ENCODE measurements at places on chromosomes 11 and 22. TPM values are rescaled to one million over a fixed set of nuclear protein-coding genes. Genes with fewer than 3 reads are reported as not detected.

KCNA4 gene
- 4.6 TPM for total RNA-seq

CDK2AP2 gene
- total RNA-seq = 17.6 TPM

TMEM123 gene
- total RNA-seq = 144 TPM

FBXO7 gene
- 82.8 TPM for total RNA-seq

OR51E2 gene
- total RNA-seq = 0.11 TPM

GRCh38 chr22:38930512-38930911 is 26.9 kb upstream of the APOBEC3A start:
- DNase-seq = no peak

DNA sequence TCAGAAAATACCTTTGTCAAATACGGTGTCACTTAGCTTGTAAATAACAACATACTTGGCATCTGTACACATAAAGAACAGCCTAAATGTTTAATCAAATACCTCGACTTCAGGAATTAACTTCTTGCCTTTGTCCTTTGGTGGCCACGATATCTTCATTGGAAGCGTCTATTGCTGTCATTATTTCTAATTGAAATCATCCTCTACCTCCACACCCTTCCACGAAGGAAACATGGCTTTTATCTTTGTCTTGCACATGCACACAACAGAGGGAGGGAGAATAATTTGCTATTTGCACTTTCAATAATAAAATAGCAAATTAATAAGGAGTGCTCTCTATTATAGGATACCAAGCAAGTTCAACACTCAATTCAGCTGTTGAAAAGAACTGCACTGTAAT is 25.8 kb upstream of the SOX6 start:
- DNase-seq = no peak

DNA sequence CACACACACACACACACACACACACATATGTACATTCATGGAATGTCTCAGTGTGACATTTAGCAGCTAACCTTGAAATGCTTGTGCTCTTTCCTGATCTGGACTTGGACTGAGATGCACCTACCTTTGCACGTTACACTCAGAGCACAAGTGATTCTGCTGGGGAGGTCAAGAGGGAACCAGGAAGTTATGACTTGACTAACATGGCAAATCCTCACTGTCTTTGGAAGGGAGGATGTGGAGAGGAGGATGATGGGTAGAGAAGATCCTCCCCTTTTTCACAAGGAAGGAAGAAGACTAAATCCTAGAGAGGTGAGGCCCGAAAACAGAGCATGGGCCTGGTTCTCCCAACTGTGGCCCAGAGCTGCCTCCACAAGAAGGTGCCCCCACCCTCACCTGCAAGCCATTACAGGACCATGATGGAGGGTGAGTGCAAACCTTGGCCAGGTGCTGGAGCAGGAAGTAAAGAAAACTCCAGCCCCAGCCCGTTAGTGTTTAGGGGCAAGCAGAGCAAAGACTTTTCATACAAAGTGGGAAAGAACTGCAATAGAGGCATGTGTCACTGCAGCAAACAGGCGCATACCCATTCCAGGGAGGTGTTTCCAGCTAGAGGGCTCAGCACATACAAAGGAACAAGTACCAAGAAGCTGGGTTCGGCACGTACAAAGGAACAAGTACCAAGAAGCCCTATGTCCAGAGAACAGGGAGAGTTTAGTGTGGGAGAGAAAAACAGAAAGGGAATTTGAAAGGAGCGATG is 26.4 kb downstream of the SCN4B start:
- no peak for DNase-seq

DNA sequence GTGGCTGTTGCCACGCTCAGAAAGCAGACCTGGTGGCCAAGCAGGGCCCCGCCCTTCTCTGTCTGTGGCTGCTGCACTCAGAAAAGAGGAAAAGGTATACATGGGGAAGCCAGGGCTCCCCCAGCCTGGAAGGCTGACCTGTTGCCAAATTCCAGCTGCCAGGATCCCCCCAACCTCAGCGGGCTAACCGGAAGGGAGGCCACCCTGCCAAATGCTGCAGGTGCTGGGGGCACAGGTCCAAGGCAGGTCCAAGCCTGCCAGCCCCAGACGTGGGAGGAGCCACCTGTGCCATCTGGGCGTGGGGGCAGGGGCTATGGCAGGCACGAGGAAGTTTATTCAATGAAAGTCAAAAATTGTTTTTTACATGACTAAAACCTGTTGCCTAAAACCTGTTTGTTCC is 2.6 kb downstream of the NPTXR start:
- no peak for DNase-seq

GRCh38 chr11:81596704-81597103 is 1137.0 kb downstream of the FAM181B start:
- no peak for DNase-seq

Measured in mesothelial cell of epicardium (in vitro differentiated cells).